Esophagus squamous epithelium (tissue), 5 donors: ENCODE measurements at places on chromosomes 4 and X.

DNA sequence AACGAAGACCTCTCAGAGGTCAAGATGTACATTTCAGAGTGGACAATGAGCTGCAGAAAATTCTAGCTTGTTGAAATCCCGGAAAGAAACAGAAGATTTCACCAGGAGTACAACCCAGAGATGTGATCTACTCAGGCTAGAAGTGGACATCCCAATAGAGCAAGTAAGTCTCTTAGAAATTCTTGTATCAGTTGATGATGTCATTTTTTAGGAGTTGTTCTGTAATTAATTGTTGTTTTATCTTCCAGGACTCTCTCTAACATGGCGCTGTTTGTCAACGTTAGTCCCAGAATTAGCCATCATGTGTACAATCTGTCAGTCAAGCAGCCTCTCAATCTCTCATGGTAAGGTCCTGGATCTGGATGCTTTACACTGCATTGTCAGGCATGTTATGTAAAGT, 174.4 kb downstream of the GRIA3 start:
- no peaks in the 10 kb centered on the region for H3K36me3 ChIP-seq
- H3K4me1 ChIP-seq, result no peaks in the 10 kb centered on the region
- no peaks in the 10 kb centered on the region for H3K27me3 ChIP-seq
- H3K4me3 ChIP-seq, result no peak overlapping the region

DNA sequence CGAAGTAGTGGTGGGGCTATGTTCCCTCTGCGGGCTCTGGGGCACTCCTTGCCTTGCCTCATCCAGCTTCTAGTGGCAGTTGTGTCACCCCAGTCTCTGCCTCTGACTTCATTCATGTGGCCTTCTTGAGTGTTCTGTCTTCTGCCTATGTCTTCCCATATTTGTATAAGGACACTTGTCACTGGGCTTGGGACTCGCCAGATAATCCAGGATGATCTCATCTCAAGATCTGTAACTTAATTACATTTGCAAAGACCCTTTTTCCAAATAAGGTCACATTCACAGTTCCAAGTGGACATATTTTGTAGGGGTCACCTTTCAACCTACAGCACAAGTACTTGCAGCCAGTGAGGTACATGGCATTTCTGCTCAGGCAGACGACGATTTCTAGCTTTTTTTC, 30.3 kb upstream of the CLDN24 start:
- no peak for DNase-seq
- no peaks in the 10 kb centered on the region for H3K36me3 ChIP-seq
- no peaks in the 10 kb centered on the region for H3K27me3 ChIP-seq
- H3K27ac ChIP-seq, result peak overlapping the region; percentile 62

DNA sequence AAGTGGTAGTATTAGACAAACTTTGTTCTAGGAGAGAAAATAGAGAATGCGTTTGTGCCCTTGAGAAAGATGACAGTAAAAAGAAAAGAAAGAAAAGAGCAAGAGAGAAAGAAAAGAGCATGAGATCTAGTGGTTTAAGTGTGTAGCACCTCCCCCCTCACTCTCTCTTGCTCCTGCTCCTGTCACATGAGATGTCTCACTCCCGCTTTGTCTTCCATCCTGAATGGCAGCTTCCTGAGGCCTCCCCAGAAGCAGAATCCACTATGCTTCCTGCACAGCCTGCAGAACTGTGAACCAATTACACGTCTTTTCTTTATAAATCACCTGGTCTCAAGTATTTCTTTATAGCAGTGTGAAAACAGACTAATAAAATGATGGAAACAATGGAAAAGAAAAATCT, 499.6 kb downstream of the ACTRT1 start:
- H3K27ac ChIP-seq, result no peak overlapping the region
- DNase-seq, result no peak
- no peak overlapping the region for H3K4me3 ChIP-seq
- H3K4me1 ChIP-seq, result no peaks in the 10 kb centered on the region

DNA sequence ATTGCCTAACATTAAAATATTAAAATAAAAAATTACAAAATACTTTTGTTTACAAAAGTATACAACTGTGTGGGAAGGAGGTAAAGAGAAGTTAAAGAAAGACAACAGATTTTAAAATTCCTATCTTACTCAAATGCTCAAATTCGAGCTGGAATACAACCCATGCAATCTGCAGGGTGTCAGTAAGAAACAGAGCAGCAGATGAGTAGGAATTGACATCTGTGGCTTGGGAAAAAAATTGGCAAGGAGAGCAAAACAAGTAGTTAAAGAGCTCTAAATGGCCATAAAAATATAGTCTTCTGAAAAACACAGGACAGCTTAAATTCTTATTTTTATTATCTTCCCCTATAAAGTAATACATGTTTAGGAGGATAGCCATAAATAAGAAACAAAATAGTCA, 1609.0 kb upstream of the AGA start:
- no peaks in the 10 kb centered on the region for H3K27me3 ChIP-seq
- H3K4me1 ChIP-seq, result no peaks in the 10 kb centered on the region
- no peak overlapping the region for H3K4me3 ChIP-seq
- no peaks in the 10 kb centered on the region for H3K36me3 ChIP-seq

DNA sequence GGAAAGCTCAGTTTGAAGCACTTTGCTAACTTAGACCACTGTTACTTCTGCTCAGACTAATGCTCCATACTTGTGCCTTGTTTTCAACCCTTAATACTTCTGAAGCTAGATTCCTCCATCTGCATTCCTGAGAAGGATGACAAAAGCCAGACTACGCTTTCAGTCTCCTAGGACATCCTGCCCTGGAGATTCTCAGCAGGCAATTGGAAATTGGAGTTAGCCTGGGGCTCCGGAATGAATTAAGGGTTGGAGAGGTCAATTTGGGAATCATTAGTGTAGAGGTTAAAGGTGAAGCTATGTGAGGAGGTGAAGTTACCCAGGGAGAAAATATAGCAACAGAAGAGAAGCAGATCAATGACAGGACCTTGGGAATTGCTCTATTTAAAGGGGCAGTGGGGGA, 215.9 kb upstream of the MBNL3 start:
- no peaks in the 10 kb centered on the region for H3K36me3 ChIP-seq
- no peak for DNase-seq
- H3K4me3 ChIP-seq, result no peak overlapping the region
- H3K27me3 ChIP-seq, result no peaks in the 10 kb centered on the region

GRCh38 chr4:140291259-140291658, 82.2 kb upstream of the SCOC start:
- no peak for DNase-seq
- no peak overlapping the region for H3K27ac ChIP-seq
- no peak overlapping the region for H3K4me3 ChIP-seq
